ENCODE measurements at places on chromosomes 6 and 20.

DNA sequence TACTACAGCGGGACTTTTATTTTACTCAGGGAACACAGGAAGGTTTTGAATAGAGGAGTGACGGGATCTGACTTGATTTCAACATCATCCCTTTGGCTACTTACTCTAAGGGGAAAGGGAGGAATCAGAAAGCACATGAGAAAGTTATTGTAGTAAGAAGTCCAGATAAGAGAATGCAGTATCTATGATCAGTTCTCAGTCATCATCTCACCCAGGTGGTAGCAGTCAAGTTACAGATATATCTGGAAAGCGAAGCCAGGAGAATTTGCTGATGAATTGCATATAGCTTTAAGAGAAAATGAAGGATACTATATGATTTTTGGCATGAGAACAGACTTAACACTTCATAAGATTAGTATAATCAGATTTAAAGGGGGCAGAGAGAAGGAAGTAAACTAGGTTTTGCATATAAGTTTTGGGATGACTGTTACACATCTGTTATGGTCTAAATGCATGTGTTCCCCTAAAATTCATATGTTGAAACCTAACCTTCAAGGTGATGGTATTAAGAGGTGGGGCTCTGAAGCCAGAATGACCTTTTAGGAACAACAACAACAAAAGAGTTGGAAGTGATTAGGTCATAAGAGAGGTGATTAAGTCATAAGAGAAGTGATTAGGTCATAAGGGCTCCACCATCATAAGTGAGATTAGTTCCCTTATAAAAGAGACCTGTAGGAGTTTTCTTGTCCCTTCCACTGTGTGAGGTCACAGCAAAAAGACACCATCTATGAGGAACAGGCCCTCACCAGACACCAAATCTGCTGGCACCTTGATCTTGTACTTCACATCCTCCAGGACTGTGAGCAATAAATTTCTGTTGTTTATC lies 6.7 kb downstream of the RAD21L1 start:
- DNase-seq, result no peak

GRCh38 chr6:136092897-136093296 lies 157.2 kb downstream of the MTFR2 start:
- DNase-seq, result no peak

- no peak for DNase-seq
Measured at GRCh38 chr6:144897441-144897921, 612.3 kb downstream of the UTRN start.

- no peak for DNase-seq
Measured at GRCh38 chr6:139577763-139578604, 203.5 kb upstream of the CITED2 start.

- DNase-seq, result no peak
Measured at GRCh38 chr20:1702855-1703254, 45.3 kb upstream of the SIRPG start.

- no peak for DNase-seq
Measured at GRCh38 chr6:75800708-75801505, 51.9 kb downstream of the MYO6 start.

DNA sequence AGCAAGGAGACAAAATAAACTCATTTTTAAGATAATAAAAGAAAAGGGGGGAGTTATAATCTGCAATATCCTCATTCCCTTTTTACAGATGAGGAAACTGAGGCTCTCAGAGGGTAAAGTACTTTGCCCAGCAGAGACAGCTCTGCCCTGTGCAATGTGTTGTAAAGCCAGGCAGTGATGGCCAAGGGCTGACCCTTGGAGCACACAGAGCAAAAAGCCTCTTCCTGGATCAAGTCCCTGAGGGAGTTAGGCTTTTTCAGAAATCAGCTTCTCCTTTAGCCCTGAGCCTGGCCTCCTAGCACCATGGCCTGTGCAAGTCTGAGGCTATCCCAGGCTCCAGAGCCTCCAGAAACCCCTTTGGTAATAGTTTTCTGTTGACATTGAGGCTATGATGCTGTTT lies 234.8 kb downstream of the PHACTR1 start:
- DNase-seq, result no peak

GRCh38 chr6:168342636-168343035 lies 23.1 kb upstream of the DACT2 start:
- no peak for DNase-seq

- no peak for DNase-seq
Measured at GRCh38 chr6:132937466-132937906, 123.1 kb downstream of the RPS12 start.

- DNase-seq, result no peak
Measured at GRCh38 chr20:37981568-37981967, 51.7 kb downstream of the TTI1 start.

All from activated effector memory CD4-positive, alpha-beta T cell treated with Interleukin-2 at 50 U/mL for 16 hours (primary cell).